ENCODE measurements at places on chromosomes 6 and 20. TPM values are rescaled to one million over a fixed set of nuclear protein-coding genes. Genes with fewer than 3 reads are reported as not detected.

ACTL10 gene
- 2.7 TPM for total RNA-seq

CCND3 gene
- total RNA-seq, result 51.2 TPM

CDSN gene
- not detected for total RNA-seq

MAN1A1 gene
- 58.8 TPM for total RNA-seq

SCGN gene
- 0.13 TPM for total RNA-seq

LHFPL5 gene
- not detected for total RNA-seq

SLC16A10 gene
- total RNA-seq, result under 0.01 TPM

GNAS-AS1 gene
- total RNA-seq, result 0.57 TPM

ENPP5 gene
- not detected for total RNA-seq

MRPL18 gene
- total RNA-seq, result 94.5 TPM

LAMA4 gene
- 444 TPM for total RNA-seq

ZNF165 gene
- total RNA-seq, result 0.27 TPM

TBX18 gene
- 41.4 TPM for total RNA-seq

POLR1C gene
- total RNA-seq, result 40.2 TPM

NRSN1 gene
- total RNA-seq, result not detected

PEX6 gene
- 17.4 TPM for total RNA-seq

TCP11 gene
- 0.07 TPM for total RNA-seq

WTAP gene
- total RNA-seq, result 96.7 TPM

POM121L2 gene
- not detected for total RNA-seq

PRICKLE4 gene
- total RNA-seq, result 3.3 TPM

RBPJL gene
- not detected for total RNA-seq

MYBL2 gene
- 67.0 TPM for total RNA-seq

CYP39A1 gene
- total RNA-seq, result 0.22 TPM

MCM8 gene
- total RNA-seq, result 20.2 TPM

CASS4 gene
- under 0.01 TPM for total RNA-seq

SPINT4 gene
- not detected for total RNA-seq

RIOK1 gene
- total RNA-seq, result 32.0 TPM

CEP250 gene
- 23.5 TPM for total RNA-seq

PXMP4 gene
- total RNA-seq, result 3.8 TPM

PTPRK gene
- total RNA-seq, result 108 TPM

GGTLC1 gene
- total RNA-seq, result not detected

SRSF3 gene
- total RNA-seq, result 550 TPM

WFDC12 gene
- not detected for total RNA-seq

STX11 gene
- 11.3 TPM for total RNA-seq

FHL5 gene
- total RNA-seq, result not detected

OR2B6 gene
- not detected for total RNA-seq

ARFGEF2 gene
- total RNA-seq, result 74.1 TPM

C6orf118 gene
- not detected for total RNA-seq

RAMACL gene
- total RNA-seq, result 8.7 TPM

OSER1 gene
- 39.3 TPM for total RNA-seq
